ENCODE measurements at places on chromosomes 13 and 19.
A peak's percentile ranks its signal among the peaks of the same experiment; 100 is the strongest.

DNA sequence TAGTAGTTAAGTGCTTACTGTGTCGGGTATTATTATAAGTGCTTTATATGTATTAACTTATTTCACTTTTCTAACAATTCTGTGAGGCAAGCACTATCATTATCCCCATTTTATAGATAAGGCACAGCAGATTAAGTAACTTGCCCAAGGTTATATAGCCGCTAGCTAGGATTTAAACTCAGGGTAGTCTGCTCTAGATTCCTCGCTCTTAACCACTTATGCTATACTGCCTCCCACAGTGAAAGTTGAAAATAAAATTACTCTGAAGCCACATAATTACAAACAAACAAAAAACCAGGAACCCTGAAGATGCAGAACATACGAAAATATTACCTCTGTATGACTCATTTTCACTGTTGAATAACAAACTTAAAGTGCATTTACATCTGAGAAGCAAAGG is 3.9 kb downstream of the TEX30 start:
- peaks cover 7% of the 10 kb centered on the region for H3K4me1 ChIP-seq
- H3K27me3 ChIP-seq, result no peaks in the 10 kb centered on the region
- DNase-seq, result no peak
- no peak overlapping the region for H3K4me3 ChIP-seq

DNA sequence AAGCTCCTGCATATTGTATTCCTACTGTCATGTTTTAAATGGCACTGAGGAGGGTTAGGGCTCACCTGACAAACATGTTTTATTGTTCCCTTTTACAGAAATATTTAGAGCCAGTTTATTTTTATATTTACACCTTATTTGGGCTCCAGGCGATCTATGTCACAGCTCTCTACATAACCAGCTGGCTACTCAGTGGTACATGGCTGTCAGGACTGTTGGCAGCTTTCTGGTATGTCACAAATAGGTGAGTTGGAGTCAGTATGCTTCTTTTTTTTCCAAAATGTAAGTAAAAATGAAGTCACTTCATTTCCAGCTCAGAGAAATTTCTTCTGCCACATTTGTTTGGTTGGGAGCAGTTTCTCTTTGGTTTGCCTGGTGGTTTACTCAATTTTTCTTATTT is 31.5 kb downstream of the DPY19L3 start:
- H3K27me3 ChIP-seq, result no peaks in the 10 kb centered on the region
- H3K36me3 ChIP-seq, result peaks cover 17% of the 10 kb centered on the region
- no peak overlapping the region for H3K27ac ChIP-seq
- no peaks in the 10 kb centered on the region for H3K4me1 ChIP-seq
- no peak overlapping the region for H3K4me3 ChIP-seq

DNA sequence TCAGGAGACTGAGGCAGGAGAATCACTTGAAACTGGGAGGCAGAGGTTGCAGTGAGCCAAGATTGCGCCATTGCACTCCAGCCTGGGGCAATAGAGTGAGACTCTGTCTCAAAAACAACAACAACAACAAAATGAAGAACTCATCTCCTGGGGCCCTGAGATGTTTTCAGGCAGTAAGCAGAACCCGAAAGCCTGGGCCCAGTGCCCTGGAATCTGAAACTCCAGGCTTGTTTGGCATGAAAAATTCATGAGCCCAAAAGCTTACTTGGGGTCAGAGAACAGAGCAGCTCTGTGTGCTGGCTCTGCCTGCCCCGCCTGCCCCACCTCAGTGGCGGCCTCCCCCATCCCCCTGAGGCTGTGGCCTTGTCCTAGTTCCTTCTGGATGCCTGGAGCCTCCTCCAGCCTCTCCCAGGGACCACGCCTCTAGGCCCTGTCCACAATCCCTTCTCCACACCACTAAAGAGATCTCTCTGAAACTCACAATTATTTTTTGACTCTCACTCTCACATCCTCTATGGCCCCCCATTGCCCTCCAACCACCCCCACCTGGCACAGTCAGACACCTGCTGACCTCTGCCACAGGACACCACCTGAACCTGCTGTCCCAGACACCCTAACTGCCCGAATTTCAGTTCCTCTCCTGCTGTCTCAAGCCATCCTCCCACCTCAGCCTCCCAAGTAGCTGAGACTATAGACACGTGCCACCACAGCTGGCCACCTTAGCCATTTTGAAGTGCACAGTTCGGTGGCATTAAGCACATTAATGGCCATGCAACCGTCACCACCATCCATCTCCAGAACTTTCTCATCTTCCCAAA is 6.9 kb upstream of the AP1M2 start:
- H3K27me3 ChIP-seq, result no peaks in the 10 kb centered on the region
- DNase-seq, result no peak
- H3K36me3 ChIP-seq, result no peaks in the 10 kb centered on the region
- H3K27ac ChIP-seq, result peak overlapping the region; percentile 4
- peaks cover 27% of the 10 kb centered on the region for H3K4me1 ChIP-seq

- H3K4me1 ChIP-seq, result peaks cover 21% of the 10 kb centered on the region
- H3K4me3 ChIP-seq, result peak overlapping the region; percentile 70
- DNase-seq, result no peak
- H3K27ac ChIP-seq, result peak overlapping the region; percentile 22
- H3K36me3 ChIP-seq, result no peaks in the 10 kb centered on the region
Observed at GRCh38 chr19:5339198-5339949, 1.2 kb downstream of the PTPRS start.

DNA sequence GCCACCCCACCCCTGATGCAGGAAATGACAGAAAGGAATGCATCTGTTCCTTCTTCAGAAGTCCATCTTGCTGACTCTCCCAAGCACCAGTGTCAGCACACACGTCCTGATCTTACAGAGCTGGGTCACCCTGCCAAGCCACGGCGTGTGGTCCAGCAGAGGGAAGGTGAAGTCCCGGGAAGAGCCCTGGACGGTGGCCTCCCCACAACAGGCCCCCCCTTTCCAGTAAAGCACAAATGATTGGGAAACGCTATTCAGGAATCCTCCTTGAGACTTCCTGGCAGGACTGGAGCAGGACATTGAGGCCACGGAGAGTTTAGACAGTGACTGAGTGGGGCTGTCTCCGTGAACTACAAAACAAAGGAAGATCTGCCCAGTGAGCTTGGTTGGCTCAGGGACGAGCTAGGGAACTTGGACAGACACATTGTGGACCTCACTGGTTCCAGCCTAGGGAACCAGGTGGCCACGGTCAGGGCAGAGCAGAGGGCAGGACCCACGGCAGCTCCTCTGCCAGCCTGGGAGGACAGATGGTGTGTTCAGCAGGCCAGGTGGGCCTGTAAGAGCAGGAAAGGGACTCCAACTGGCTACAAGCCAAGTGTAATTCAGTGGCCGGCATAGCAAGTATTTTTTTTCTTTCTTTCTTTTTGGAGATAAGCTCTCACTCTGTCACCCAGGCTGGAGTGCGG is 41.7 kb downstream of the ELL start:
- no peaks in the 10 kb centered on the region for H3K36me3 ChIP-seq
- H3K4me3 ChIP-seq, result no peak overlapping the region
- peak overlapping the region; percentile 67 for H3K27ac ChIP-seq
- no peak for DNase-seq
- peaks cover 42% of the 10 kb centered on the region for H3K4me1 ChIP-seq

GRCh38 chr13:41547251-41548000 is 90.1 kb downstream of the RGCC start:
- H3K4me1 ChIP-seq, result no peaks in the 10 kb centered on the region
- no peak overlapping the region for H3K27ac ChIP-seq
- no peak for DNase-seq
- no peaks in the 10 kb centered on the region for H3K36me3 ChIP-seq
- H3K27me3 ChIP-seq, result peaks cover 4% of the 10 kb centered on the region

DNA sequence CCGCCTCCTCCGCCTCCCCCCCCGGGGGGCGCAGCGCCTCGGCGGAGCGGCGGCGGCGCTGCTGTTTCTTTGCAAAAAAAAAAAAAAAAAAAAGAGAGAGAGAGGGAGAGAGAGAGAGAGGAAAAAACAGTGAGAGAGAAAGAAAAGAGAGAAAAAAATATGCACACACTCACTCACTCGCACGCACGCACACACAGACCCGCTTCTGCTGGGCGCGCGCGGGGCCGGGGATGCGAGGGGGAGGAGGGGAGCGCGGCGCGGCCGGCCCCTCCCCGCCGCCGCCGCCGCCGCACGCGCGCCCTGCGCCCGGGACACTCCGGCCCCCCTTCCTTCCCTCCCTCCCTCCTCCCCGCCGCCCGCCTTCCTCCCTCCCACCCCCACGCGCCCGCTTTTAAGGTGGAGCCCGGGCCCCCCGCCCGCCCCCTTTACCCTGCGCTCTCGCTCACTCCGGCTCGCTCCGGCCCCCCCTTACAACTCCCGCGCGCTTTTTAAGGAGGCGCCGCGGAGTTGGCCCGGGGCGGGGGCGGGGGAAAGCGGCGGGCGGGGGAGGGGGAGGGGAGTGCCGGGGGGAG is at the start of gene SAMD1:
TSS of gene SAMD1 (minus strand) at position 243 of the 572 bp plus-strand sequence.
- peaks cover 12% of the 10 kb centered on the region for H3K4me1 ChIP-seq
- peak within 1 kb of the TSS; percentile 79 for H3K27ac ChIP-seq
- peaks cover 2% of the 10 kb centered on the region for H3K36me3 ChIP-seq
- DNase-seq, result peak; percentile 57
- H3K27me3 ChIP-seq, result no peaks in the 10 kb centered on the region
- peak within 1 kb of the TSS; percentile 99 for H3K4me3 ChIP-seq

GRCh38 chr13:73090116-73090822 is 31.5 kb downstream of the KLF5 start:
- DNase-seq, result no peak
- H3K27ac ChIP-seq, result no peak overlapping the region
- H3K36me3 ChIP-seq, result no peaks in the 10 kb centered on the region
- no peak overlapping the region for H3K4me3 ChIP-seq
- no peaks in the 10 kb centered on the region for H3K27me3 ChIP-seq
- H3K4me1 ChIP-seq, result no peaks in the 10 kb centered on the region

DNA sequence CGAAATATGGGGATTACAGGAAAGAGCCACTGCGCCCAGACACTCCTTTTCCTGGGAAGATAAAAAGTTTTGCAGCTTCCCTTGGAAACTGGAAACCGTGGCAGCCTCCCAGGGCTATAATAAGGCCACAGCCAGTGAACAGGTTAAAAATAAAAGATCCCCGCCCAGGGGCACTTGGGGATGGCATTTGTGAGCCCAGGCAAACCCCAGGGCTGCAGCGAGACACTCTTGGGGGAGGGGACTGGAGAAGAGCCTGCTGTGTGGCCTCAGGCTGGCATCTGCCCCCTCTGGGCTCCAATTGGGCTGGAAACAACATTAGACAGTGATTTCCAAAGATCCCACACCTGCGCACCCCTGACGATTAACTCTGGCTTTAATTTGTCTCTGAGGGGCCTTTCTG is 11.2 kb downstream of the FEM1A start:
- DNase-seq, result no peak
- H3K36me3 ChIP-seq, result peaks cover 3% of the 10 kb centered on the region
- H3K4me1 ChIP-seq, result no peaks in the 10 kb centered on the region
- H3K4me3 ChIP-seq, result no peak overlapping the region
- H3K27me3 ChIP-seq, result no peaks in the 10 kb centered on the region
- H3K27ac ChIP-seq, result no peak overlapping the region

DNA sequence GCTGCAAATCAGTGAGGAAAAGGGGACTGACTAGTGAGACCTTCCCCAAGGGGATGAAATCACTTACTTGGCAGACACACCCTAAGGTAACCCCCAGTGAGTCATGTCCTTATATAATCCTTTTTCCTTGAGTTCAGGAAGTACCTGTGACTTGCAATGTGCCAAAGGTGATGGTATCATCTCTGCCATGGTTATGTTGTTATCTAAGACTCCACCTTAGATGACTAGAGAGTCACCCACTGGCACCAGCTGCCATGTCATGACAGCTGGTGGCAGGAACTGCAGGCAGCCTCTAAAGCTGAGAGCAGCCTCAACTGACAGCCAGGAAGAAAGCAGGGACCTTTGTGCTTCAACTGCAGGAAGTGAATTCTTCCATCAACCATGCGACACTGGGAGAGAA is 12.5 kb downstream of the PBX4 start:
- no peaks in the 10 kb centered on the region for H3K27me3 ChIP-seq
- no peak for DNase-seq
- H3K4me3 ChIP-seq, result no peak overlapping the region

DNA sequence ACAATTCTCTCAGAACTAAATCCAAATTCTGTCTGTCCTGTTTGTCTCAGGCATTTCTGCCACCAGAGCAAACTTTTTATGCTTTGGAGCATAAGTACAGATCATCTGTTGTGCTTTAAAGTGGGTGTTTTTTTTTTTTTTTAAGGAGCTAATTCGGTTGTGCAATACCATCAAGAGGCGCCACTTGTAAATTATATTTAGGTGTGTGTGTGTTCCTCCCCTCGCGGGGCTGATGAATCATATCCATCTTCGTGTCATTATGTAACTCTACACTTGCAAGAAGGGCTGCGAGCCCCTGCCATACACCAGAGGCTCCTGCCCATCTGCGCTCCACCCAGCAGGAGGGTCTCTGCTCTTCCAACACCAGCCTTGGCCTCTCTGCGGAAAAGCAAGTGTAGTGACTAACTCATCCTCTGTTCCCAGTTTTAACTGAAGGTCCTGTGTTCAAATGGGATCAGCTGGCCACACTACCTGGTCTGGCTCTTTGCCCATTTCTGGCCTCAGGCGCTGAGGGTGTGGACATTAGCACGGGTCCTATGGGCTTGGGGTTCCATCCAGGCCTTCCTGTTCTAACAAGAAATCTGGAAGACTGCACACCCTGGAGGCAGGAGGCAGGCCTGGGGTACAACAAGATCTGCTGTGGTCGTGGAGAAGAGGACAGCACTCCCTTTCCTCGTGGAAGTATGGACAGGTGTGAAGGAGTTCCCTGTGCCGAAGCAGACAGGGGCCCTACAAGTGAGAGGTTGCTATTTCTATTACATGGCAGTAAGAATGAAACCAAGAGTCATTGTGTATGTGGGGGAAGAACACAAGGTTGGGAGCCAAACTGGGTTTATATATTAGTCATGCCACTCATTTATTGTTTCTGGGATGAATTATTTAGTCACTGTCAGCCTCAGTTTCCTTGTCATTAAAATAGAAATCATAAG is 96.1 kb upstream of the MBNL2 start:
- no peak overlapping the region for H3K4me3 ChIP-seq
- no peak for DNase-seq
- no peaks in the 10 kb centered on the region for H3K36me3 ChIP-seq
- no peak overlapping the region for H3K27ac ChIP-seq
- peaks cover 18% of the 10 kb centered on the region for H3K27me3 ChIP-seq
- peaks cover 3% of the 10 kb centered on the region for H3K4me1 ChIP-seq

DNA sequence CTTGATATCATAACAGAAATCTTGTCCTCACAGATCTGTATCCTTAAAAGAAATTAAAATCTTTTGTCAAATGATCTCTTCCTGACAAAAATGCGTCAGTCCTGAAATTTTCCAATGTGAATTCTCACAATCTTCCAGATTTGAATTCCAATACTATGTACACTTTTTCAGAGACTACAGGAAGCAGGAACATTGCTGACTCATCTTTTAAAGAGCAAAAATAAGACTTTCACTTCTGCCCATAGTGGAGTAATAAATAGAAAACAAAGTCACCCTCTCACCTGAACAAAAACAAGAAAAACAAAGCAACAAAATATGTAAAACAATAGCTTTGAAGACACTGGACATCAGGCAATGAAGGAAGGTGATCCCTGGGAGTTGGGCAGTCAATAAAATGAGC is 167.0 kb upstream of the IPO5 start:
- DNase-seq, result no peak
- no peaks in the 10 kb centered on the region for H3K36me3 ChIP-seq
- H3K4me1 ChIP-seq, result no peaks in the 10 kb centered on the region
- peaks cover under 1% of the 10 kb centered on the region for H3K27me3 ChIP-seq
- no peak overlapping the region for H3K4me3 ChIP-seq

GRCh38 chr19:18001777-18002345 is 6.1 kb upstream of the ARRDC2 start:
- H3K27ac ChIP-seq, result peak overlapping the region; percentile 98
- no peak for DNase-seq
- H3K27me3 ChIP-seq, result no peaks in the 10 kb centered on the region
- peaks cover 21% of the 10 kb centered on the region for H3K4me1 ChIP-seq
- peak overlapping the region; percentile 94 for H3K4me3 ChIP-seq

- H3K27me3 ChIP-seq, result peaks cover 19% of the 10 kb centered on the region
- peak overlapping the region; percentile 8 for H3K27ac ChIP-seq
- no peak for DNase-seq
- peaks cover 1% of the 10 kb centered on the region for H3K4me1 ChIP-seq
Observed at GRCh38 chr13:44306371-44307192, 67.0 kb upstream of the SERP2 start.

All from memory B cell (primary cell).